Activated naive CD8-positive, alpha-beta T cell treated with anti-CD3 and anti-CD28 coated beads, Interleukin-2, amount 10 ng/mL, durations not matched to agents 7 days and 5 days (primary cell): ENCODE measurements at places on chromosomes 5 and 9. TPM values are rescaled to one million over a fixed set of nuclear protein-coding genes. Genes with fewer than 3 reads are reported as not detected.

DNA sequence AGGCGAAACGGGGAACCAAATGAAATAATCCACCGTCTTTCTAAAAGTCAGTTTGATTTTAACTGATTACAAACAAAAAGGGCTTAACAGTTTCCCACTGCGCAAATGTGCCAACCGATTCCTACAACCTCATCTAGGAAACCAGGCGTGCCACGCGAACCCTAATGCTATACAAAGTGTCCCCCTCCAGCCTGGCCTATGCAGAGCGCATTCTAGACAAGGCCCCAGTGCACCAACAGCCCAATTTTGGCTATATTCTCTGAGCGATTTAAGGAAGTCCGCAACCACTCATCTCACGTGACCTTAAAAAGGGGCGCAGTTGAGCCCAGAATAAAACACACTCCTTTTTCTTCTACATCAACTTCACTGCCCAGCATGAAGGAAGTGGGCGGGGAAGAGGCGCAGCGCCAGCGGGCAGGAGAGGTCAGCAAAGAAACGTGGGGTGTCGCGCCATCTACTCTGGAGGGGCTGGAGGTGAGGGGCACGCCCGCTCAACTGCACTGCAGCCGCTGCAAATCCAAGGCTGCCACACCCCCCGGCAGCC is 779 bp downstream of the FAM13B start:
- H3K36me3 ChIP-seq = peaks cover 27% of the 10 kb centered on the region
- peak overlapping the region; percentile 98 for H3K4me3 ChIP-seq
- H3K4me1 ChIP-seq = peaks cover 37% of the 10 kb centered on the region

DNA sequence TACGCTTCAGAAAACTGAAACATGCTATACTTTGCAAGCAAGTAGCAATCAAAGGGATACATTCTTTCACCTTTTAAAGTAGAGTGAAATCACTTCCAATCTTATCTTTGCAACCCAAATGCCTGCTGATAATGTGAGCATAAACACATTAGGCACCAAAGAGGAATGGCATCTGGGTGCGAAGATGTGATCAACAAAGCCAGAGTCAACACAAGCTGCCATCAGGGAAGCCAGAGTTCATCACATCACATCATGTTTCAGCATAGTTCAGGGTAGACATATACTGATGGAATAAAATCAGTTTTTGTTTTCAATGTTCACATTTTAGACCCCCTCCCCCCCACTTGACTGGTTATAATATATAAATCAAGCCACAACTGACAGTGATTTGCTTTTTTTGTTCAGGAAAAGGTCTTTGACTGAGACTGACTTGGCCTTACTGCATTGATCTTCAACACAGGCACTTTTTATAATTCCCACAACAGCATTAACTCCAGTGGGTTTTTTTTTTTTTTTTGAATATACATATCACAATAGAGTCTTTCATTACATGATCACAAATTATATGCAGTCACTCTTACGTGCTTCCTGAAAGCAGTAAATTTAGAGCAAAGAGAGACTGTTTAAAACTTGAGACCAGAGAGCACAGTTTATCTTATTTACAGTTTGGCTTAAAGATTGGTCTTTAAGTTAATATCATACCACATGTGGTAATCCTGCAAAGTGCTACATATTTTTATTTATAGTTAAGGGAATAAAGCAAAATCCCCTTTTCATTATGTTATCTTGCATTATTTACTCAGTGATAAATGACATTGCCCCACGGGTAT is 20.3 kb downstream of the AOPEP start:
- no peaks in the 10 kb centered on the region for H3K27me3 ChIP-seq
- H3K4me3 ChIP-seq = no peak overlapping the region
- no peaks in the 10 kb centered on the region for H3K4me1 ChIP-seq
- H3K27ac ChIP-seq = no peak overlapping the region
- peaks cover 32% of the 10 kb centered on the region for H3K36me3 ChIP-seq
- DNase-seq = no peak

Gene ISL1
- not detected for total RNA-seq

DNA sequence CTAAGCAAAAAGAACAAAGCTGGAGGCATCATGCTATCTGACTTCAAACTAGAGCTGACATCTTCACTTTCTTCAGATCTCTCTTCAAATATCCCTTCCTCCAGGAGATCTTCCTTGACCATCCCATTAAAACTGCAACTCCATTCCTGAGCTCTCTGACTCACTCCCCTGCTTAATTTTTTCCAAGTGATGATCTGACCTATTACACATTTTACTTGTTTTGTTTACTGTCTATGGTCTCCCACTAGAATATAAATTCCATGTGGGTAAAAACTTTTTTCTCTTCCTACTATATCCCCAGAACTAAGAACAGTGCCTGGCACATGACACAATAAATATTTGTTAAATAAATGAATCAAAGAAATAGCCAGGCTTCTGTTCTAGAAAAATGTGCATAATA is 87.5 kb downstream of the SLIT3 start:
- no peaks in the 10 kb centered on the region for H3K36me3 ChIP-seq
- no peak overlapping the region for H3K27ac ChIP-seq
- H3K4me3 ChIP-seq = no peak overlapping the region
- DNase-seq = no peak

GRCh38 chr5:179316982-179317381 is 28.3 kb downstream of the ADAMTS2 start:
- H3K27me3 ChIP-seq = no peaks in the 10 kb centered on the region
- H3K4me1 ChIP-seq = no peaks in the 10 kb centered on the region
- no peaks in the 10 kb centered on the region for H3K36me3 ChIP-seq
- H3K27ac ChIP-seq = no peak overlapping the region
- no peak overlapping the region for H3K4me3 ChIP-seq
- DNase-seq = no peak

DNA sequence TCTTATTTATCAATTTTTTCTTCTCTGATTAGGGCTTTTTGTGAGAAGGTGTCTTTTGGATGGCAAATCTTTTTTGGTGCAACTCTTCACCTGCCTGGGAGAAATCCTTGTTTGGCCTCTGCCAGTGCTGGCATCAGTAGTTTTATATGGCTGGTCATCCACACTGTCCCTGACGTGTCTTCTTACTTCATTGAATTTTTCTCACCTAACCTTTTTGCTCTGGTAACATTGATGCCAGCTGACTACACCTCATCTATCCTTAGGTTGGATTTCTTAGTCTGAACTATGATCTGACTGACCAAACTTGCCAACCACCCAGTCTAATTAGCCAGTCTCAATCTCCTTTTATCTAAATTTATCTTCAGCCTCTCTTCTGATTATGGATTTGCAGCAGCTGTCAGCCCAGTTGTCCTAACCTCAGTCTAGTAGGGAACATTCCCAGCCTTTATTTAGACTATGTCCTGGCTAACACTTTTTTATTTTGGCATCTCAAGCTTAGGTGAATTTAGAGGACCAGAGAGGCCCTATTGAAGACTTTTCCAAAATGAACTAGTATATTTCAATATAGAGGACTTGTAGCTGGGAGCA is 10.6 kb upstream of the TMEM38B start:
- no peak for DNase-seq
- no peak overlapping the region for H3K27ac ChIP-seq
- peaks cover 9% of the 10 kb centered on the region for H3K27me3 ChIP-seq
- H3K36me3 ChIP-seq = no peaks in the 10 kb centered on the region
- no peak overlapping the region for H3K4me3 ChIP-seq
- H3K4me1 ChIP-seq = no peaks in the 10 kb centered on the region

GRCh38 chr5:179417696-179418095 is 72.4 kb upstream of the ADAMTS2 start:
- H3K4me1 ChIP-seq = no peaks in the 10 kb centered on the region
- no peaks in the 10 kb centered on the region for H3K36me3 ChIP-seq
- DNase-seq = no peak
- H3K4me3 ChIP-seq = no peak overlapping the region
- no peaks in the 10 kb centered on the region for H3K27me3 ChIP-seq
